Occipital lobe (tissue), 3 donors: ENCODE measurements at places on chromosomes 5 and 9. TPM values are rescaled to one million over a fixed set of nuclear protein-coding genes. Genes with fewer than 3 reads are reported as not detected.

GABBR2 gene
- total RNA-seq, result 42.7 TPM

MARCHF6 gene
- total RNA-seq, result 245 TPM

FABP6 gene
- total RNA-seq, result 1.4 TPM

TRIM7 gene
- 0.78 TPM for total RNA-seq

TAF11L10 gene
- not detected for total RNA-seq
